Inflammatory macrophage (primary cell): ENCODE measurements at places on chromosomes 12 and 14.

GRCh38 chr12:94305130-94305957 is 154.3 kb downstream of the CEP83 start:
- DNase-seq: no peak

DNA sequence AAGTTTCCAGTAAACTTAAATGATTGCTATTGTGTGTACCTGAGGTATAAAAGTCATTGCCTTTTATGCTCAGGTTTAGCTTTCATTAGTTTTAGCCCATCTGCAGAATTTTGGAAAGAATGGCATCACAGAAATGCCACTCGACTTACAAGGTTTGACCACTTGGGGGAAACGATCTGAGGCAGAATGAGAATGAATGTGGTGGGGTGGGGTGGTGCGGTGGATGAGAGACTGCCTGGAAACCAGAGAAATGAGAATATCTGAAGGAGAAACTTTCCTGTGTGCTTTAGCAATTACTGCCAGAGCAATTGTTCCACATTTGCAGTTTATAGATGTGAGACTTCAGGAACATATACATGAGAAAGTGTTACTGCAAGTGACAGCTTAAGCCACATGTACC is 225.4 kb upstream of the PDE3A start:
- DNase-seq: no peak

- no peak for DNase-seq
Measured at GRCh38 chr12:123223241-123223668, 9.7 kb downstream of the MPHOSPH9 start.

GRCh38 chr14:72054911-72055310 is 122.7 kb downstream of the RGS6 start:
- peak; percentile 26 for DNase-seq

GRCh38 chr14:55603401-55603953 is 23.5 kb downstream of the KTN1 start:
- DNase-seq: no peak

GRCh38 chr14:53532853-53533252 is 379.7 kb upstream of the DDHD1 start:
- no peak for DNase-seq

DNA sequence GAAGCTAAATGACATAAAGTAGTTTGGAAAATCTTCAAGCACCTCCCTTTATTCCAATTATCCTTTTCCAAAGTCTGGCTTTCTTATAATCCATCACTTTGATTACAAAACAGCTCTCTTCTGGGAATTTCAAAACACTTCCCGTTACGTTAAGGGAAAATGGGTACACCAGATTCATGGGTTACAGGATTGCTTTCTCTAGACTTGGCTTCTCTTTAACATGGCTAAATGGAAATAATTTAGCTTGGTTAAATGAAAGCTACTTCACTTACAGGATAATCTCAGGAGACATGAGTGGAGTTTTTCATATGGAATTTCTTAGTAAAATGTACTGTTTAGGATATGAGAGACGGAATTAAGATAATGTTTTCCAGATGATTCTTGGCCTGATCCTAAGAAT is 14.7 kb downstream of the GSTZ1 start:
- no peak for DNase-seq

DNA sequence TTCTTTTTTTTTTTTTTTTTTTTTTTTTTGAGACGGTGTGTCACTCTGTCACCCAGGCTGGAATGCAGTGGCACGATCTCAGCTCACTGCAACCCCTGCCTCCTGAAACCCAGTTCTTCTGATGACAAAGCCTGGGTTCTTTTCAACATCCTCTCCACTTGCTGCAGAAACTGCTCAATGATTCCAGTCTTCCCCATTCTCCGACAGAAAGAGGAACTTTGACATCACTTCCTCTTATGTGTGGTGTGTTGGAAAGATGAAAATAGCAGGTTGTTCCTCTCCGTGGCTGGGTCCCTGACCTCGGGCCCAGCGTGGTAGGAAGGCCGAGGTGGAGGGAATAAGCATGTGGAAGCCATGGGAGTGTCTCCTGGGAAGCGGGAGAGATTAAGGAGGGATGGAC is 198.4 kb downstream of the PHETA1 start:
- DNase-seq: peak; percentile 96

DNA sequence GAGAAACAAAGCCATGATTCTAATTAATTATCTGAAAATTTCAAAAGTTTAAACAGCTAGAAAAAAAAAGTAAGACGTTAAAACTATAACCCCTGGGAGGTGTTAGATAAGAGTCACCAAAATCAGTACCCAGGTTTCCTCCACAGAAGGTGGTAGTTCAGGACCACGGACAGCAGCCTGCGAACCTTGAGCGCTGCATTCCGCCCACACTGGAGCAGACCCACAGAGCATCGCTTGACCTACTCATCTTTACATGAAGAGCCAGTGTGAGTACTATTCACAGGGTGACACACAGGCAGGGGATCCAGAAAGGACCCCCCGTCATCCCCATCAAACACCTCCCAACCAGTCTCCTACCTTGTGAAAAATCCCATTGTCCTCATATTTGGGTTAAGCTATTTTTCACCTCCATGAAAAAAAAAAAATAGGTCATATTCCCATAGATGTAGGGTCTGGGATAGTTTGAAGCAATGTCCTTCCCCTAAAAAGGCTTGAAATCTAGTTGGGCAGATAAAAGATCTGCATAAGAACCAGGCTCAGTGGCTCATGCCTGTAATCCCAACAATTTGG is 8.8 kb upstream of the CHGA start:
- peak; percentile 48 for DNase-seq

DNA sequence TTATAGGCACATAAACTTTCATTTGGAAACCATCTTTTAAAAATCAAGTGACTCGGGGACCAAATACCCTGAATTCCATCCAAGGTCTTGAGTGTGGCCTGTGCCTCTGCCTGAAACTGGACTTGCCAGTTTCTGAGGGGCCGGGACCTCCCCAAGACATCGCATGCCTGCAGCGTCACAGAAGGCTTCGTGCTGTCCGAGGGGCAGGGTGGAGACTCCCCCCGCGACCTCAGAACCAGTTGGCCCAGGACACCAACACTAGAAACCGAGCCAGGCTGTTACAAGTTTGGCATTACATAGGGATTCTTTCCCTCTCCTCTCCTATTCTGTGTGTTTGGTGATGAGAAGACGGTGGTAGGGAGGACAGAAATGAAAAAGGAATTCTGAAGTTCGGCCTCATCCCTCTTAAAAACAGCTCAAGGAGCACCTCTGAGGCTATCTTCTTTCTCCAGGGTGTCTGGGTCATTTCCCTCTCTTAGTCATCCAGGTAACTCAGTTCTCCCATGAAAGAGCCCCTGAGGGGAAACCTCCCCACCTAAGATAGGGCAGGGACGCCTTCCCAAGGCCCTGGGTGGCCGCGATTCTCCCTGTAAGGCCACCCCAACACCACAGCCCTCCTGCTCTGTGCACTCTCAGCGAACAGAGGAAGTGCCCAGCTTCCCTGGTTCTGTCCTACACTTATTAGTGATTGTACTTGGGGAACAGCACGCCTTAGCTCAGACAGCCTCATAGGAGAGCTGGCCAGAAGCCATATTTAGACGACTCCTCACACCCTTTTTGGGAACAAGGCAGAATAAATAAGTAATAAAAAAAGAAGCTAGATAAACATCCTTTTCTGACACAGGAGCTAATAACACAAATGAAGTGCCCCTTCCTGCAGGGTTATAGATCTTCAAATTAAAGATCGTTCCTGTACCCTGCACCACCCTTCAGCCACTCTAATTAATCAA is 93.8 kb downstream of the BCL11B start:
- DNase-seq: no peak

DNA sequence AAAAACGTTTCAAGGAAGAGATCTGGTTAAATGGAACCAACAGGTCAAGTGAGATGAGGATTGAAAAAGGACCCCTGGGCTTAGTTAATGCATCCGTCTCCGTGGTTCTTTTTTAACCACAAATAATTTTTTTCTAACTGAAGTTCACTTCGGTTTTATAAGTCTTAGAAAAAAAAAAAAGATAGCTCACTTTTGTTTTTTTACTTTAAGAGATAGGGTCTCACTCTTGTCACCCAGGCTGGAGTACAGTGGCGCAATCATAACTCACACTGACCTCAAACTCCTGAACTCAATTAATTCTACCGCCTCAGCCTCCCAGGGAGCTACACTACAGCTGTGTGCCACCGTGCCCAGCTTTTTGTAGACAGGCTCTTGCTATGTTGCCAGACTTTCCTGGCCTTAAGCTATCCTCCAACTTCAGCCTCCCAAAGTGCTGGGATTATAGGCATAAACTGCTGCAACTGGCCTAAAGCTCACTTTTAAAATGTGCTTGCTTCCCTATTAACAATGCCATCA is 11.8 kb downstream of the HNRNPC start:
- no peak for DNase-seq

- DNase-seq: no peak
Measured at GRCh38 chr14:103259801-103260628, 74.0 kb upstream of the EIF5 start.

- no peak for DNase-seq
Measured at GRCh38 chr12:89796798-89797382, 88.3 kb upstream of the ATP2B1 start.

- DNase-seq: no peak
Measured at GRCh38 chr12:90790747-90791146, 164.2 kb downstream of the CCER1 start.

DNA sequence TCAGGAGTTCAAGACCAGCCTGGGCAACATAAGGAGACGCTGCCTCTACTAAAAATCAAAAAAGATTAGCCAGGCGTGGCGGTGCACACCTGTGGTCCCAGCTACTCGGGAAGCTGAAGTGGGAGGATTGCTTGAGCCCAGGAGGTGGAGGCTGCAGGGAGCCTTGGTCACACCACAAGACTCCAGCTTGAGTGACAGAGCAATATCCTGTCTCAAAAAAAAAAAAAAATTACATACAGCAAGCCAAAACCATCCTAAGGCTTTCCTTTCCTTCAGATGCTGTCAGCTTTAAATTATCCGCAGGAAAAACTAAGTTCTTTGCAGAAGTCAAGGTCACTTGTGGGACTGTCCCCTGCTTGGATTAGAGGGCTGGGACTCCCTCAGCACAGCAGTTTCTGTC is 1.3 kb downstream of the CS start:
- DNase-seq: no peak

DNA sequence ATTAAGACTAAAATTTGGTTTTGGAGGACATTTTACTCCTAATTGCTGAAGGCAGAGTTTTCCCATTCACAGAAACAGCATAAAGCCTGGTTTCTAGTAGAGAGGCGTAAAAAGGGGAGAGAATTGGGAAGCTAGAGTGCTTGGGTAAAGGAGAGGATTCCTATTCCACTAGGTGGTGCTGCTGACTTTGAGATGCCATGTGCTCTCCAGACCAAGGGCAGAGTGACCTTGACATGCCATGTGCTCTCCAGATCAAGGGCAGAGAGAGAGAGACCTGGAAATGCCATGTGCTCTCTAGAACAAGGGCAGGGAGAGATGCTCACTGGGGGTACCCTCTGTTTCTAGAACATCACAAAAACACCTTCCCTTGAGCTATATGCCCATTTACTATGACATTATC is 176.2 kb upstream of the PDZRN4 start:
- DNase-seq: no peak

GRCh38 chr14:29892327-29892726 is 35.3 kb downstream of the PRKD1 start:
- no peak for DNase-seq

GRCh38 chr12:92513231-92513730 is 189.5 kb upstream of the PLEKHG7 start:
- DNase-seq: no peak

GRCh38 chr14:32087173-32087861 is 10.2 kb downstream of the ARHGAP5 start:
- DNase-seq: no peak
